Stimulated activated CD4-positive, alpha-beta T cell treated with anti-CD3 and anti-CD28 coated beads, Interleukin-4, amount 100 ng/mL, for 48 hours (primary cell): ENCODE measurements at places on chromosomes 12 and 14.

DNA sequence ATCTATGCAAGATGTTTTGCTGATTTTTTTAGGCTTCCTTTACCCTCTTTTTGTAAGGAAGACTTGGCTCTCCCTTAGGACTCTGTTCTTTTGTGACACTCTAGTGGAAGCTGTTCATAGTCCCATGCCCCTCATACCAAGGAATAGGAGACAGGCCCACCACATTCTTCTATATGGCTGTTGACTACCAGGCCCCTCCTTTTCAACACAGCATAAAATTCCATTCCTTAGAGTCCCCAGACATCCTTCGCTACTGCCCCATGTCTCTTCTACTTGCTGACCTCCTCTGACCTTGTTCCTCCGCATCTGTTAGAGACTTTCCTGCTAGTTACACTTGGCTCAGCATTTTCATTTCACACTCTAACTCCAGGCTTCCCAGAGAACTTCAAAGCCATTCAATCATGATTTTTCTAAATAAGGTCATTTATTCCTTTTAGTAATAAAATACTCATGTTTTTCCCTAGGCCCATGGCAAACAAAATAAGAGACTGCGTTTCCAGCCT lies 9.7 kb downstream of the PIK3C2G start:
- DNase-seq, result no peak

DNA sequence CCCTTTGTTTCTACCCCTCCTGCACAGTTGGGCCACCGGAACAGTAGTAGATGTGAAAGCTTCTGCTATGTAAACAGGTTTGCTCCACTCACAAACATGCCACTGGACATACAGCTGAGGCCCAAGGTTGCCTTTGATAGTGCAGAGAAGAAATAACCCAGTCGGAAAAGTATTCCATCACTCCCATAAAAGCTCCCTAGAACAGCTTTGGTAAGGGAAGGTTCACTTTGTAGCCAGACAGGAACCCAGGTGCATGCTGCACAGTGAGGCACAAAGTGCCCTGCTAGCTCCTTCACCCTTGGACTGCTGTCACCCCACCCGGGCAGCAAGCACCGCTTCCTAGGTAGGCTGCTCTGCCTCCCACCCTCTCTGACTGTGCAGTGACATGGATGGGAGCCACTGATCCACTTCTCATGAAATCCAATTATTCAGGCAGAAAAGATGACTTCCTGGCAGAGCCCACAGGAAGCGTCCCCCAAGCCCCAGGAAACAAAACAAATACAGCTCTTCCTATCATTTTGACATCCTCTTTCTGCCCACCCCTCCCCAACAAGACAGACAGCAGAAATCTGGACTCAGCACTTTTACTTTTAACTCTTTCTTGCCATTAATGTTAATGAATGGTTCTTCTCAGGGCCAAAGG lies 100.2 kb downstream of the SRGAP1 start:
- DNase-seq, result no peak

DNA sequence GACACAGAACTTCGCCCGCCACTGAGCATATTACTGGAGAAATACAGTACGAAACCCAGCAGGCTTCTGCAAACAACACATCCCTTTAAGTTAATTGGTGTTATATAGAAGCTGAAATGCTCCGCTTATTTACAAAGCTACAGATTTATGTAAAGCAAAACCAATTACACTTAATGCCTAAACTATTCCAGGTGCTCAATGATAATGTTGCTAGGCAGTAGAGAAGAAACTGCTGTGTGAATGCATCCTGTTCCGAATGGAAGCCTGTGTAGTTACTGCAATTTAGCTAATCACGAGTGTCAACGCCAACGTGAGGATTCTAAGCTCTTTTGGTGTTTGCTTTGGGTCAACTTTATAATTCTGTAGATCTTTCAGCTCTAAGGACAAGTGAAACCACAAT lies 89.8 kb downstream of the SLC15A5 start:
- DNase-seq, result no peak

GRCh38 chr14:104001003-104001402 lies 58.7 kb upstream of the RD3L start:
- no peak for DNase-seq

DNA sequence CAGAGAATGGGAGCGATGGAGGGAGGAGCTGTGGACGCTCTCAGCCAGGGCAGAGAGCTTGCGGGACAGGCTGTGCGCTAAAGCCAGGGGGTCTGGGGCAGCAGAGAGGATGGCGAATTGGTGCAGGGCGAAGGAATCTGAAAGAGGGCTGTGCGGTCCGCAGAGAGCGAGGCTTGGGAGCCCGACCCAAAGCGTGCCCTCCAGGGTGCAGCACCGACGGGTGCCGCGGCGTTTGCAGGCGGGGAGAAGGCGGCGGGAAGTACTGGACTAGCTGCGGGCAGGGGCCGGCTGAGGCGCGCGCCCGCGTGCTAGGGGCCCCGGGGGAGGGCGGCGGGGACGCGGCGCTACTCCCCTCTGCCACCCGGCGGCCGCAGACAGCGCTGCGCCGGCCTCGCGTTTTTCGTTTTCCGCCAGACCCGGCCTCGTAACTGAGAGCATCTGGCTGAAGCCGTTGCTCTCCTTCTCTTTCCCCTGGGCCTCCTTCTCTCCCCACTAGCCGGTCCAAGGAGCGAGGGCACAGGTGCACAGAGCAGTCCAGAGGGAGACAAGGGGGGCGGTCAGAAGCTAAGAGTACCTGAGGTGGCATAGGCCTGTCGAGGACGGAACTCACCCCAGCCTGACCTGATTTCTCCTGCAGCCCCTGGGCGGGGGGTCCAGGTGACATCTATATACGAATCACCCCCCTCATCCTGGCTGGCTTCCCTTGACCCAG lies 24.9 kb downstream of the SLC6A12 start:
- DNase-seq, result peak; percentile 7

DNA sequence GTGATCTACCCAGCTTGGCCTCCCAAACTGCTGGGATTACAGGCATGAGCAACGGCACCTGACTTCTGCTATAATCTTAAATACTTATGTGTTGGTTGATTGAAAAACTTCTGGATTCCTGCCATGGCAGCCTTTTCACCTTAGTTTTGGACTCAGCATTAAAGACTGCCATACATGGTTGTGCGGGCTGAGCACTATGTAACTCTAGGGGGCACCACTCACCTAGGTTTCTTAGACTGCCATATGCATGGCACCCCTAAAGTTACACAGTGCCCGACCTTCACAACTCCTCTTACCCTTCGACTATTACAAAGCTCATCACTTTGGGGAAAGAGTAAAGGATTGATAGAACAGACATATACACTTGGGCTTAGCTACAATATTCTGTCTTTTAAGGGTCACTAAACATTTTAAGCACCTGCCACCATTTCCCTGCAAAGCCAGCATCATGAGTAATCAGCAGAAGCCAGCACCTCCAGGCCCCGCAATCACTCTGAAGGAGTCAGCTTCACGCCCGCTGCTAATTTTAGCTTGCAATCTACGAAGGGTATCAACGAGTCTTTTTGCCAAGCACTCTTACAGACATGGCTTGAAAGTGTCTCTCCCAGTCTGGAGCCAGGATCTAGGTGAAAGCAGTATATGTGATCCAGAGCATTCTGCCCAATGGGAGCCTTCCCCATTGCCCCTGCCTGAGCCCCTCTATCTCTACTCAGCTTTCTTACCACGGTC lies 59.8 kb downstream of the SUDS3 start:
- no peak for DNase-seq

GRCh38 chr12:54306925-54307741 lies 6.3 kb upstream of the NFE2 start:
- DNase-seq, result no peak

- DNase-seq, result no peak
Measured at GRCh38 chr12:53536962-53537361, 29.7 kb upstream of the NPFF start.
